ENCODE measurements at places on chromosomes 1 and 21.

DNA sequence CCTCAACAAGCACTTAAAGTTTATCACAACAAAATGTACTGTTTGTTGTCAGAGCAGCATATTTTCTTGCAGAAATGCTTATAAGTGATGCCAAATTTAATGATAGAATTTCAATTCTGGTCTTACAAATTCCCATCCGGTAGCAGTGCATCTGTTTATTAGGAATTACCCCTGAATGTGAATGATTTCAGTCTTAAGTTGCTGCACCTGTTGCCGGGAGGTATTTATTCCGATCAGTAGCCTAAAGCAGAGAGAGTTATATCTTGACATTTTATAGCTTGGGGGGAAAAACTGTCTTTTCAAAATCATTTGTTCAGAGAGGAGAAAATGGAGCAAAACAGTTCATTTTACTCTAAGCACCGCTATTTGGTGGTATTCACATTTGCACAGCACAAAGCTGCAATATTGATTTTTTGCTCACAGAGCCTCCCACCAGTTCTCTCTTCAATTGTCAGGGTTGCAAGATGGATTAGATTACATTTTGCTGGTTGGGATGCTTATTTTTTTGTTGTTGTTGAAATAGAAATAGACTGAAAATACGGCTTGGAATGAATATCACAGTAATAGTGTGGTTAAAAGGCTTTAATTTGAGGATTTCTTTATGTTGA lies 98.6 kb downstream of the ADGRL2 start:
- DNase-seq = no peak

DNA sequence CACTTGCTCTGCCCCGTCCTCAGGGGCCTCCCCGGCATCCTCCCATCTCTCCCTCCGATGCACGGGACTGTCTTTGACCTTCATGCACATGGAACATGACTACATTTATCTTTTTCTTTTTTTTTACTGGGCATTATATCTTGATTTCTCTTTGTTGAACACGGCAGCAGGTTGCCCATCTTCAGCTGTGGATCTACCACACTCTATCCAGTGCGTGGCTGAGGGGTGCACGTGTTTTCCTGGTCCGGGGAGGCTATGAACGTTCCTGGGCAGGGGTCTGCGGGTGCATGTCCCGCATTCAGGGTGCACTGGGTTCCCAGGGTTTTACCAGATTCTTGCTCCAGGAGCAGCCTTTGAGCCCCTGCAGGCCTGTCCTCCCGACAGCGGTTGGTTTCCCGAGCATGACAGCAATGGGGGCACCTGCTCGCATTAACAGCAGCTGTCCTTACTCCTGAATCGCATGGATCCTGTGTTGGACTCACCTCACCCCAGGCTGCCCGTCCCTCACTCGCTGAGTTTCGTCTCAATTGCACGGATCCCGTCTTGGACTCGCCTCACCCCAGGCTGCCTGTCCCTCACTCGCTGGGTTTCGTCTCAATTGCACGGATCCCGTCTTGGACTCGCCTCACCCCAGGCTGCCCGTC lies 7.4 kb downstream of the POFUT2 start:
- DNase-seq = no peak

GRCh38 chr1:180246579-180246978 lies 16.5 kb downstream of the LHX4 start:
- DNase-seq = no peak

DNA sequence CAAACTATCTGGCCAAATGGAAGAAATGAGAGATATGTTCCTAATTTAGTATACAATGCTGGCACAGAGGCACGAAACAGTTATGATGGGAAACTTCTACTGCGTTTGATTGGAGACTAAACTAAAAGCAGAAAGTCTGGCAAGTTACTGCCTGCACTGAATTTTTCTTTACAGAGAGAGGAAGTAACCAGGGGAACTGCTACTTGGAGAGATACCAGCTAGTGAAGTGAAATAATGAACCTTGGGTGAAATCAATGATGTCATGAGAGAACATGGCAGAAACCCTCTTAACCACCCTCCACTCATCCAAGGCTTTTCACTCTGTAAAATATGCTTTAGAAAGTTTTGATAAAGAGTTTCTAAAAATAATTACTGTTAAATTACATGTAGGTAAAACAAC lies 29.3 kb downstream of the NIBAN1 start:
- no peak for DNase-seq

- DNase-seq = no peak
Observed at GRCh38 chr1:60965280-60965854, 117.0 kb upstream of the NFIA start.

DNA sequence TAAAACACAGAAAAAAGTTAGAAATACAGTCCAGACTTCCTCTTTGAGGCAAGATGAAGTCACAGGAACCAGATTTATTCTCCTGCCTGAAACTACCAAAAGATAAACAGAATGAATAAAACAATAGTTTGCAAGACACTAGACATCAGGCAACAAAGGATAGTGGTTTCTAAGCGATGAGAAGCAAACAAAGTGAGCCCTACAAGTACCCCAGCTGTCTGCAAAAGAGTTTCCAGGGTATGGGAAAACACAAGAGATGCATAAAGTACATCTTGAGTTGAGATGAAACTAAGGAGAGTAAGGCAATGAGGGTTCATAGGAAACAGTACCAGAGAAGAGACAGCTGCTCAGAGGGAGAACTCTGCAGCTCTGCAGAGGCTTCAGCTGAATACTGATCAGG lies 83.3 kb upstream of the COL24A1 start:
- DNase-seq = no peak

GRCh38 chr1:183148599-183148998 lies 37.5 kb upstream of the LAMC2 start:
- no peak for DNase-seq

DNA sequence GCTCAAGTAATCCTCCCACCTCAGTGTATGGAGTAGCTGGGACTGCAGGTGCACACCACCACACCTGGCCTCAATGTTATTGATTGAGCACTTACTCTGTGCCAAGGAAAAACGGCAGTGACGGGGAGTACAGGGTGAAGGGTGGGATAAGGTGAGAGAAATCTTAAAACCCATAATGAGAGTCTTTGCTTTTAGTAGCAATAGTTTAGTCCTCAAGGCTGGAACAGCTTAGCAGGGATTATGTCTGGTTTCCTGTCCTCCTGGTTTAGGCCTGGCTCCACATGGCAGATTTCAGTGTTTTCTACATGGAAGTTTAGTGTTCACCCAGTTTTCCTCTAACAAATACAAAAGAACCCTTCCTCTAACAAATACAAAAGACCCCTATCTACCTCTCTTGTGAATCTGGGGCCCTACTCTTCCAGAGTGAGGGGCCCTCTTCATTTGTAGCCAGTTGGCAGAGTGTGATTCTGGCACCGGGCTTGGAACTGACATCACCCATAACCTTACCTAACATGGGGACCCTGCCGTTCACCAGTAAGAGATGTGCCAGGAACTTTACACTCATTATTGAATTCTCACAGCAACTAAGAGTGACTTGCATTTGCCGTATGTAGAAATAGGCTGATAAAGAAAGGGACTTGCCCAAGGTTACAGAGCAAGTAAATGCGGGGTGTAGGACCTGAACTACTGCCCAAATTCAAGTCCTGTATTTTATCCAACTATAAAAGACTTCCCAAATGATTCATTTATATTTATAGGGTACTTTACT lies 6.9 kb downstream of the ZNF691 start:
- DNase-seq = no peak

DNA sequence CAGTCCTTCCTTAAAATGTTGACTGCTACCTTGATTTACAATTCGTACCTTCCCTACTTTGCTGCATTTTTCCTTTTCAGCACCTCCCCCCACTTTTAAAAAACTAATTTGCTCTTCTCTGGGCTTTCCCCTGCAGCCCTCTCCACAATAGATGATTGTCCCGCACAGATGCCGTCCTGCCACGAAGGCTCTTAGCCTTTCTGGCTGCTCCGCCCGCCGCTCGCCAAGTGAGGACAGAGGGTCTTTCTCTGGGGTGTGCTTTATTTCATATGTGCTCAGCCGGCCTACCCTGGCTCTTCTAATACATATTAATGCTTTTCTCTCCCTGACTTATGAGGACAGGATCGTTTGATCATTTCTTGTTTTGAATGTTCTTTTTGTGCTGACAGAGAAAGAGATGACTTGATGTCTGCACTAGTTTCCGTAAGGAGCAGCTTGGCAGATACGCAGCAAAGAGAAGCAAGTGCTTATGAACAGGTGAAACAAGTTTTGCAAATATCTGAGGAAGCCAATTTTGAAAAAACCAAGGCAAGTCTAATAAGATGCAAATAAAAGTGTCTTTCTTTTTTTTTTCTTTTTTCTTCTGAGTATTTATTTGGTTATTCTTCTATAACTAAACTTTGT lies 60.6 kb downstream of the SDCCAG8 start:
- no peak for DNase-seq

GRCh38 chr1:235022981-235023710 lies 105.5 kb downstream of the TOMM20 start:
- no peak for DNase-seq

DNA sequence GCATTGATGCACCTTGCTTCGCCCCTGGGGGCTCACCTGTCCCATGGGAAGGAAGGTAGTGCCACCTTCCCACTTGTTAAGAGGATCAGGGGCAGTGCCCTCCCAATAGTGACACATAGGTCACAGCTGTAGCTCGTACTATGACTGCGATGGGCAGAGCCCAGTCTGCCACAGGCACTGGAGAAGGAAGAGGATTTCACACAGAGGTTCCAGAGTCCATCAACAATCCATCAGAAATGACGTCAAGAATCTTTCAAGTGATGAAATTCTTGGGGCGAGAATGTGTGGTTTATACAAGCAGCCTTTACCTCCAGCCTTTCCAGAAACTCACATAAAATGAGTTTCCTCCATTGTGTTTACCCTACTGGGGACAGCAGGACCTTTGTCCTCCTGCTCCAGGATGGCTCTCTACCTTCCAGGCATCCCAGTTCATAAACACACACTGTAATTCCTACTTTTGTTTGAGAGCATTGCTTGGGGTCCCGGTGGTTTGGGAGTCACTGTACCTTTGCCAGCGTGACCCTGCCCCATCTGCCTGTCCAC lies 260.6 kb upstream of the VAMP3 start:
- DNase-seq = no peak

GRCh38 chr1:194159941-194160340 lies 973.5 kb upstream of the B3GALT2 start:
- DNase-seq = no peak

GRCh38 chr1:116252271-116252670 lies 120.8 kb upstream of the ATP1A1 start:
- DNase-seq = no peak

DNA sequence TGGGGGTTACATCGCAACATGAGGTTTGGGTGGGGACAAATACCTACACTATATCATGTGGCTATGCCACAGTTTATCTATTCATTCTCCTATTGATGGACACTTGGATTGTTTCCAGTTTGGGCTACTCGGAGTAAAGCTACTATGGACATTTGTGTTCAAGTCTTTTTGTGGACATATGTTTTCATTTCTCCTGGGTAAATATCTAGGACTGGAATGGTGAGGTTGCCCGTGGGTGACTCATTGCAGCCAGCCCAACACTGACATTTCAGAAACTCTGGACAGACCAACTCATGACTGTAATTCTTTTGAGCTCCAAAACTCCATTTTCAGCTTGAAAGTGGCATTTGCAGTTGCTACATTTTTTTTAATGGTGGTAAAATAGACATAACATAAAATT lies 82.7 kb downstream of the KAZN start:
- no peak for DNase-seq

GRCh38 chr1:36918604-36919003 lies 115.7 kb downstream of the GRIK3 start:
- no peak for DNase-seq

- DNase-seq = no peak
Observed at GRCh38 chr1:239443361-239443760, 57.0 kb downstream of the CHRM3 start.

DNA sequence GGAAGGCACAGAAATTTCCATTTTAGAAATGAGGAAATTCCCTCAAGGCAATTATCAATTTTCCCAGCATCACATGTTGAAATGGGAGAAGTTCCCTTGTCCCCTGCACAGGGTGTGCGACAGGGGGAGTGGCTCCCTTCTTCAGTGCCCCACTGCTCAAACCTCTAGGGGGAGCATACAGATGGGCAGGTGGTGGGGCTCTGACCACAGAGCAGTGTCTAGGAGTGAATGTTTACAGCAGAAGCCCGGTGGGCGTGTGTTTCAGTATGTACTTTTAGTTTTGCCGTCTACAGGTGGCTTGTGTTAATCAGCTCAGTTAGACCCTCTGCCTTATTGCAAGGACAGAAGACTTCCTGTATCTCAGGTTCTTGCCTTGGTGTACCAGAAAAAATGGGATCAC lies 493.7 kb upstream of the PLXNA2 start:
- no peak for DNase-seq

- no peak for DNase-seq
Observed at GRCh38 chr1:197200272-197200899, 53.9 kb upstream of the ASPM start.

DNA sequence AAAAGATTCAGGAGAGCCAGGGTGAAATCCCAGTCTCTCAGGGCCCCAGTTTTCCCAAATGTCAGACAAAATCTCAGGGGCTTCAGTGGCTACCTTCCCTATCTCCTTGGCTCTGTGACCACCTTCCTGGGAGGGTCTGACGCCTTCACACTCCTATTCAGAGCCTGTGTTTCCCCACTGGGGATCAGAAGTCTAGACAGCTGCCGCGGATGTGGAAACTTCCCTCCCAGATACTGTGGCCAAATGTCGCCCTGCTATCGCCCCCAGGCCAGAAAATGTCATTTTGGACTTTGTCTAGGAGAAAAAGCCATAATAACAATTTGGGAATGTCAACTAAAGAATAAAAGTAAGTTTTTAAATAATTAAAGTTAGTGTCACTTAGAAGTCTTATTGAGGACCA lies 15.9 kb downstream of the A3GALT2 start:
- DNase-seq = no peak

- no peak for DNase-seq
Observed at GRCh38 chr1:77976433-77977076, 2.3 kb downstream of the FUBP1 start.

DNA sequence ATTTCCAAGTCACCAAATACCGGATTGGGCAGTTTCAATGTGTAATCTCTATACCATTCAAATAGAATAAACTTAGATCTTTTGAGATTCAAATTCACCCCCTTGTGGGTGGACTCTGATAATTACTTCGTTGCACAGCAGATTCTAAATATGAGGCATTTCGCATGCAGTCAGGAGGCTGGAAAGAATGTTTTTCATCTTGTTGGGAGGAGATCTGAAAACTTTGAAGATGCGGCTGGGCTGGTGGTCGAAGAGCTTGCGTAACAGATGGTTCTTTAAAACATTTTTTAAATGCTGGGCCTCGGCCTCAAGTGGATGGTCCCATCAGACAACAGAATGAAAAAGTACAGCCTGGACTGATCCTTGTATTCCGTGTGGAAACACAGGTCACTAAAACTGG lies 10.4 kb downstream of the NR5A2 start:
- no peak for DNase-seq

DNA sequence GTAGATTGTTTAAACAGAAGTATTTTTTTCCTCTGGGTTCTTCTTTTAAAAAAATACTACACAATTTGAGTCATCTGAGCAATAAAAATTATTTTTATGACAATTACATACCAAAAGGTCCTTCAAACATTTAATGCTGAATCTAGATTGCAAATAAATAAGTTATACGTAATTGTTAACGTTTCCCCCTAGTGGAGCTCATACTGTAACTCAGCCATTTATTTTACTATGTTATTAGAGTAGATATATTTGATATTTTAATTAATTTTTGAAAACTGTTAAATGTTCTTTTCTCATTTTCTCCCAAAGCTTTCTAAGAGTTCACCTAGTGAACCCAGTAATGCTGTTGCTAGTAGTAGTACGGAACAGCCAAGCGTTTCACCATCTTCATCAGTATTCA lies 33.5 kb downstream of the ZMYM1 start:
- no peak for DNase-seq
